Fibroblast of lung (primary cell): ENCODE measurements at places on chromosomes 6 and 20. TPM values are rescaled to one million over a fixed set of nuclear protein-coding genes. Genes with fewer than 3 reads are reported as not detected.

SSTR4 gene
- not detected in 2 replicates for total RNA-seq

CFAP61 gene
- total RNA-seq: 0.26 TPM in 1 of 2 replicates, not detected in the other

OOEP gene
- 0.17 TPM in 1 of 2 replicates, not detected in the other for total RNA-seq

SFTA2 gene
- total RNA-seq: not detected in 2 replicates

SNX3 gene
- total RNA-seq: 182 and 209 TPM in 2 replicates

RING1 gene
- 30.6 and 33.1 TPM in 2 replicates for total RNA-seq

ME1 gene
- 22.1 and 44.3 TPM in 2 replicates for total RNA-seq

NKAIN2 gene
- total RNA-seq: not detected in 2 replicates

NKAPL gene
- 2.8 and 3.3 TPM in 2 replicates for total RNA-seq

KCNB1 gene
- total RNA-seq: under 0.01 TPM in 2 replicates

BPI gene
- total RNA-seq: not detected in 2 replicates

RBM38 gene
- total RNA-seq: 7.9 and 8.5 TPM in 2 replicates

FKBP1C gene
- total RNA-seq: 0.26 and 0.99 TPM in 2 replicates

TSPO2 gene
- not detected in 2 replicates for total RNA-seq

PDE10A gene
- total RNA-seq: under 0.01 TPM in 2 replicates

POU5F1 gene
- total RNA-seq: under 0.01 TPM in 2 replicates

TNXB gene
- 63.9 and 113 TPM in 2 replicates for total RNA-seq

CAGE1 gene
- under 0.01 and 0.17 TPM in 2 replicates for total RNA-seq

SLA2 gene
- total RNA-seq: not detected in 2 replicates

TUBB2A gene
- 40.8 and 54.3 TPM in 2 replicates for total RNA-seq

LGSN gene
- under 0.01 TPM in 1 of 2 replicates, not detected in the other for total RNA-seq

HLA-DRA gene
- 0.17 and 1.0 TPM in 2 replicates for total RNA-seq

SCUBE3 gene
- total RNA-seq: under 0.01 TPM in 2 replicates

KIAA1755 gene
- total RNA-seq: 2.8 and 3.1 TPM in 2 replicates

ARMH2 gene
- total RNA-seq: not detected in 2 replicates

CYP39A1 gene
- 3.6 and 3.8 TPM in 2 replicates for total RNA-seq

KCNK5 gene
- total RNA-seq: under 0.01 and 0.26 TPM in 2 replicates

PXDC1 gene
- total RNA-seq: 33.1 and 52.7 TPM in 2 replicates

ADGRF5 gene
- under 0.01 and 0.26 TPM in 2 replicates for total RNA-seq

MUCL3 gene
- not detected in 2 replicates for total RNA-seq

LAMA2 gene
- 57.8 and 67.5 TPM in 2 replicates for total RNA-seq

SLC17A4 gene
- total RNA-seq: not detected in 2 replicates

MAVS gene
- total RNA-seq: 12.1 and 15.9 TPM in 2 replicates

BHLHE23 gene
- not detected in 2 replicates for total RNA-seq

FILIP1 gene
- 0.33 and 0.77 TPM in 2 replicates for total RNA-seq

ISM1 gene
- 0.17 and 0.26 TPM in 2 replicates for total RNA-seq

HCRTR2 gene
- not detected in 2 replicates for total RNA-seq

MLN gene
- not detected in 2 replicates for total RNA-seq

TNNC2 gene
- 1.3 and 1.8 TPM in 2 replicates for total RNA-seq

ALDH5A1 gene
- 0.26 and 0.33 TPM in 2 replicates for total RNA-seq

ANKRD66 gene
- total RNA-seq: not detected in 2 replicates

TAAR6 gene
- not detected in 2 replicates for total RNA-seq

PHACTR2 gene
- total RNA-seq: 25.2 and 40.1 TPM in 2 replicates

EYA4 gene
- 23.9 and 38.0 TPM in 2 replicates for total RNA-seq

BCAS1 gene
- under 0.01 and 0.17 TPM in 2 replicates for total RNA-seq

RIPPLY2 gene
- 0.51 TPM in 1 of 2 replicates, not detected in the other for total RNA-seq

TLDC2 gene
- under 0.01 TPM in 1 of 2 replicates, not detected in the other for total RNA-seq

PKHD1 gene
- not detected in 2 replicates for total RNA-seq

TAGAP gene
- total RNA-seq: under 0.01 TPM in 1 of 2 replicates, not detected in the other

PRL gene
- total RNA-seq: not detected in 2 replicates

NKX2-2 gene
- total RNA-seq: not detected in 2 replicates

ATP6V1G2 gene
- total RNA-seq: 4.1 and 11.2 TPM in 2 replicates

TPMT gene
- 12.8 and 17.5 TPM in 2 replicates for total RNA-seq

HMGN3 gene
- total RNA-seq: 28.5 and 30.2 TPM in 2 replicates

HLA-E gene
- 213 and 254 TPM in 2 replicates for total RNA-seq

ACTL10 gene
- total RNA-seq: 1.8 and 2.0 TPM in 2 replicates
